ENCODE measurements at places on chromosomes 12 and 14.

- DNase-seq, result no peak
Measured at GRCh38 chr12:29155079-29155478, 6.0 kb downstream of the FAR2 start.

GRCh38 chr12:93712200-93712599 lies 35.0 kb downstream of the CRADD start:
- no peak for DNase-seq

DNA sequence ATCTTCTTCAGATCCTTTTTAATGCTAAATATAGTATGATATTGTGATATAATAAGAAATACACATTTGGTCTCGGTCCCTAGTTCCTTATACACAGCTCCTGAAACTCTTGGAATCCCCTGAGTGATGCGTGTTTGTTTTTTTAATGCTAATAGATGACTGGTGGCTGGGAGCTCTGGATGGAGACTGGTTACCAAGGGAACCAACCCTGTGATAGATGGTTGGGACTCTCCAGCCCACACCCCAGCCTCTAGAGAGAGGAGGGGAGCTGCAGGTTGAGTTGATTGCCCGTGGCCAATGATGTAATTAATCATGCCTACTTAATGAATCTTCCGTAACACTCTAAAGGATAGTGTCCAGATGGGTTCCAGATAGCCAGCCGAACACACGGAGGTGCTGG lies 140.6 kb downstream of the FBXL14 start:
- DNase-seq, result no peak

GRCh38 chr12:122835750-122836026 lies 431 bp downstream of the HIP1R start:
- peak; percentile 53 for DNase-seq

- no peak for DNase-seq
Measured at GRCh38 chr12:124571556-124571955, 4.1 kb upstream of the NCOR2 start.

GRCh38 chr14:82003426-82003825 lies 469.8 kb upstream of the SEL1L start:
- DNase-seq, result no peak

GRCh38 chr14:105275267-105275946 lies 25.4 kb downstream of the BRF1 start:
- DNase-seq, result no peak

DNA sequence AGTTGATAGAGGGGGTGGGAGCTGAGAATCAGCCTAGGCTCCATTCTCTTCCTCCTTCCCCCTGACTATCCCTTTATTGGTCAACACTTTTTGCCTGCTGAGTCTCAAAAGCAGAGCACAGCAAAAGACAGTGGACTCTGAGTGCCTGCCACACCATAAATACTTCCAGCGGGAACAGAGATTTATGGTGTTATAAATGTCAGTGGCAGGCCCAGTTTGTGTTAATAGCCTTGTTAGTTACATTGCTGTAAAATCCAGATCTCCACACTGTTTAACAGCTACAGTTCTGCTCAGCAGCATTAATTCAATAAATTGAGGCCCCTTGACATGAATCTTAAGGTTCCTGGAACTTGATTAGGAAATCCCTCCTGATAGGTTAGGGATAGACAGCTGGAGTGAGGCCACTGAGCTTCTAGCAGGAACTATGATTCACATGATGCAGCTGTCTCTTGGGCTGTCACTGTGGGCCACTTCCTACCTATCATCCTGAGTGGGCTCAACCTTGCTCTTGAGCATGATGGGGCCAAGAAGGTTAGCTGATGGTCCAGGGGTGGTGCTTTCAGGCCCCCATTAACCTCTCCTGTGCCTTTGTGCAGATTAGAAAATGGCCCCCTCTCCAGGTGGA lies 295.2 kb upstream of the SRRM4 start:
- no peak for DNase-seq

GRCh38 chr12:131909081-131909751 lies 14.8 kb downstream of the ULK1 start:
- no peak for DNase-seq

- DNase-seq, result no peak
Measured at GRCh38 chr14:96309133-96309895, 53.3 kb downstream of the BDKRB1 start.

- no peak for DNase-seq
Measured at GRCh38 chr12:105928436-105928835, 210.3 kb downstream of the NUAK1 start.

DNA sequence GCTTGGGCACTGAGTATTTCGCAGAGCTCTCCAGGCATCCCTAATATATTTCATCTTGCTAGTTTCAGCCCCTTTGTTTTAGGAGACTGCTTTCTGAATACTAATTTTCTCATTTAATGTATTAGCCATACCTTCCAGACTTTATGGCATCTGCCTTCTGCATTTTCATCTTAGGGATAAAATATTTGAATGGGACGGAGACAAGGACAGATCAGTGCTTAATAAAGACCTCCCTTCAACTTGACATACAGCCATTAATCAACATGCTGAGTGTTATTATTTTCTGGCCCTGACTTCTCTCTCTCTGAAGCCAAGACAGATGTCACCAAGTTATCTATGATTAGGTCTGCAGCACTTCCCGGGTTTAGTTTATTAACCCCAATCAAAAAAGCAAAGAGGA lies 42.4 kb downstream of the CACNA2D4 start:
- DNase-seq, result no peak

DNA sequence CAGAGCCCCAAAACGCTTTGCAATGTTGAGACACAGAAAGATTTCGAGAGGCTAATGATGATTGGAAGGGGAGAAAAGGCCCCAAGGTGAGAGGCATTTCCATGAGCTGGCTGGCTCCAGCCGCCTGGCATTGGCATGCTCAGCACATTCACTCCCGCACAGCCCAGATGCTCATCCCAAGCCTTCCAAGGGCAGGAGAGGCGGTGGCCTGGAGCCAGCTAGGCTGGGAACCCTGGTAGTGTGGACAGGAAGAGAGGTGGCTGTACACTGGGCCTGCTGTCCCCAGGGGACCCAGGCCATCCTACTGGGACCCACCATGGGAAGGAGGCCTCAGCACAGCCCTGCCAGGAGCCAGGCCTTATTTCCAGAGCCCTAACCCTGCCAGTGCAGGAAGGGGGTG lies 72.2 kb downstream of the SPTB start:
- no peak for DNase-seq

GRCh38 chr12:117105902-117106301 lies 6.7 kb upstream of the TESC start:
- peak; percentile 64 for DNase-seq

DNA sequence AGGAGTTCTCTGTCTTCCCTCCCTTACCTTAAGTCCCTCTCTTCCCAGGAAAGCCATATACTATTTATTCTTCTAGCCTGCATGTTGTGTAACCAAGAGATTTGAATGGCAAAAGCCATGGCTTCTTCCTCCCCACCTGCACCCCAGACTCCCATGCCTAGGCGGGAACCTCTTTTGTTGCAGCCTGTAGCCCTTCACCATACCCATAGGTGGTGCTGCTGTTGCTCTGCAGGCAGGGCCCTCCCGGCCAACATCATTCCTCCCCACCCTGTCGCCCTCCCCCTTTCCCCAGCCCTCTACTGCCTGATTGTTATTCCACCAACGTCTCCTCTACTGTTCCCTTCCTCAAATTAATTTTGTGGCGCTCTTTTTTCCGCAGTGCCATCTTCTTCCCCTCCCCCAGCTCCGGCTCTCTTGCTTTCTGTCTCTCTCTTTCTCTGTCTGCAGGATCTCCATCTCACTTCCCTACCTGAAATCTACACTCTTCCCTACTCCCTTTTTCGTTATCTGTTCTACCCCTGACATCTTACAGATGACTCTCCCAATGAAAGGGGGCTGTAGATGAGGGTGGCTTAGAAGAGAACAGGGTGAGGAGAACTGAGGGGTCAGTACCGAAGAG lies 13.8 kb downstream of the NGDN start:
- peak; percentile 17 for DNase-seq

DNA sequence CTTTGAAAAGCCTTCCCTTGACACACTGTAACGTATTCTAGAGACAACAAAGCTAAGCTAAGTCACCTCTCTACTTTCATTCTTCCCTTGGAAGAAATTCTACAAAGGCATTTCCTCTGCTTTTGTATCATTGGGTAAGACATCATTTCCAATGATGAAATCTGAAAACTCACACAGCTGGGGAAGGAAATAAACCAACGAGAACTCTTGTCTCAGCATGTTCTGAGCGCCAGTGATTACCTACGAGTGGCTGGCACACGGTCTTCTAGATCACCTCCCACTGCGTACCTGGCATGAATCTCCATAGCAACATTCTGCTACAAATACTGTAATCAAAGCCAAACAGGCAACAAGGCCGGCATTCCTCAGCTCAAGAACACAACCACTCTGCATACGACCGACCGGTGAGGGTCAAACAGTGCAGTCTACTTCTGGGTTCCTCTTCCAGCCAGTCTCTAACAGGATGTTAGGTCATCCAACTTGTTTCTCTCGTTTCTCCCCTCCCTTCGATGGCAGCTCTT lies 7.6 kb downstream of the VPS37B start:
- DNase-seq, result peak; percentile 52

DNA sequence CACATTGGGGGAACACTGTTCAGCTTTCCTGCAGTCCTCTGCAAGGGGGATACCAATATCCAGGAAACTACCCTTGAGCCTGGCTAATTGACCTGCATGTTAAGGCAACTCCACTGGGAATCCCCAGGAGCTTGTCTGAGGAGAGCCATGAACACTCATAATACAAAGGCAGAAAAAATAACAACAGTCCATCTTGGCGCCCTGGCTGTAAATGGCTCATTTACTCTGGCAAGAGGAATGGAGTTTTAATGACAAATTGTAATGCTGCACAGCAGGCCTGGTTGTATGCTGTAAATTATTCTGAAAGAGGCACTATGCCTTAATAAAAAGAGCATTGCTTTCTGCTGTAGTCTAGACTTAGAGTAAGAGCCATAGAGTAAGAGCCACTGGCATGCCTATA lies 58.3 kb downstream of the SLC8A3 start:
- DNase-seq, result no peak

- peak; percentile 64 for DNase-seq
Measured at GRCh38 chr14:99603471-99604277, at the start of gene CCDC85C. Gene CCDC85C, minus strand, starts transcription at chr14:99604207. Its CDS starts 248 bp downstream, at chr14:99603959.

DNA sequence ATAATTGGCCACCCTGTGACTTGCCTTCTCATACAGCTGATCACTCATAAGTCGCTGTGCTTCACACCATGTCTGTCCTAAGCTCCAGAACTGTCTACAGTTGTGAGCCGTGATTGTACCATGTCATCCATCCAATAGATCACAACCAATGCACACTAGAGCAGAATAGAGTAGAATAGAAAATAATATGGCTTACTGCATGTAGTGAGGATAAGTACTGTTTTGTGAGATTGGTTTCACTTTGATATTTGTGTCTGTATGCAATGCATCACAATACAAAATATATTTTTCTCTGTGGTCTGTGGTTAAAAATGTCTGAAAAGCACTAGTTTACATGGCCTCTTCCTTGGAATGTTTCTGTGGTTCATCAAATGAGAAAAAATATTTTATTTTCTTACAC lies 237.6 kb upstream of the PRKD1 start:
- no peak for DNase-seq

All from activated T-cell treated with anti-CD3 and anti-CD28 coated beads, Interleukin-2, amount 50 U/mL, for 72 hours (primary cell).